ENCODE measurements at places on chromosomes 2 and 18.
A peak's percentile ranks its signal among the peaks of the same experiment; 100 is the strongest.

DNA sequence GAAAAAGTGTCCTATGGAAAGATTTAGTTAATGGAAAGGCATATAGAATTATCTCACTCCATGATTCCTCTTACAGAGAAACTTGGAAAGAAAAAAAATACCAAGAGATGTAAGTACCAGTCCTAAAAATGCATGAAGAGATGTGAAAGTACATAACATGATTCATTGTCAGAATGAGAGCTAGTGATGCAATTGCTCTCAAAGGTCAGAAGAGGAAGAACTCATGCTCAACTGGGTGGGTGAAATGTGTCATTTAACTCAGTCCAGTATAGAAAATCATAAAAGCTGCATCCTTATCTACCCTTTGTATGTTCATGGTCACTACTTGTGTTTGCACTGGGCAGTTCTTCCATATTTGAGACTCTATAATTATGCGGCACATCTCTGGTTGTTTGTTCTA lies 300.0 kb upstream of the PIK3C3 start:
- DNase-seq = no peak

DNA sequence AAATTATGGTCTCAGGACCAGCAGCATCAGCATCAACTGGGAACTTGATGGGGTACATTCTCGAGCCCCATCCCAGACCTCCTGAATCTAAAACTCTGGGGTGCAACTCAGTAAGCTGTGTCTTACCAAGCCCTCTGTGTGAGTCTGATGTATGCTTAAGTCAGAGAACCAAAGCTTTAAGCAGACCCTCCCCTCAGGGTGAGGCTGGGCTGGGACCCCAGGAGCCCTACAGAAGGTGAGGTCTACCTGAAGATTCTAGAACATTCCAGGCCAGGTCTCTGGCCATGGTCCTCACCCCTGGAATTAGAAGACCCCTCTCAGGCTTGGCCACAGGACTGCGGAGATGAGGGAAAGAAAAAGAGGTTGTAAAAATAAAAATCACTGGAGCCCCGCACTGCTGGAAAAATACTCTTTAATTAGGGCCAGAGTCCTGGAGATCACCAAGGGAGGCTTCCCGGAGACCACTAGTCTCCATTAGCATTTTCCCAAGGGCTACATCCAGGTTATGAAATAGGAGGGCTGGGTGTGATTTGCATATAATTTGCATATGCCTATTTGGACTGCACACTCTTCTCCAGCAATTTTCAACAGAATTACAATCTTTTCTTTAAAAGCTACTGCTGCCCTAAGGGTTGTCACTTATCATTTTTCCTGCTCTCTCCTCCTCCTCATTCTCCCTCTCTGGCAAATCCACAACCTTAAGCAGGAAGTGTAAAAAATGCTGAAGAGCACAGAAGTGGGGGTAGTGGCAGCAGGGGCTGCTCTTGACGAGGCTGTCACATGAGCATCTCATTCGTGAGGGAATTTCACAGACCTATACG lies 100.2 kb downstream of the ZBTB7C start:
- DNase-seq = no peak

GRCh38 chr18:8814206-8814605 lies 108.8 kb downstream of the MTCL1 start:
- no peak for DNase-seq

DNA sequence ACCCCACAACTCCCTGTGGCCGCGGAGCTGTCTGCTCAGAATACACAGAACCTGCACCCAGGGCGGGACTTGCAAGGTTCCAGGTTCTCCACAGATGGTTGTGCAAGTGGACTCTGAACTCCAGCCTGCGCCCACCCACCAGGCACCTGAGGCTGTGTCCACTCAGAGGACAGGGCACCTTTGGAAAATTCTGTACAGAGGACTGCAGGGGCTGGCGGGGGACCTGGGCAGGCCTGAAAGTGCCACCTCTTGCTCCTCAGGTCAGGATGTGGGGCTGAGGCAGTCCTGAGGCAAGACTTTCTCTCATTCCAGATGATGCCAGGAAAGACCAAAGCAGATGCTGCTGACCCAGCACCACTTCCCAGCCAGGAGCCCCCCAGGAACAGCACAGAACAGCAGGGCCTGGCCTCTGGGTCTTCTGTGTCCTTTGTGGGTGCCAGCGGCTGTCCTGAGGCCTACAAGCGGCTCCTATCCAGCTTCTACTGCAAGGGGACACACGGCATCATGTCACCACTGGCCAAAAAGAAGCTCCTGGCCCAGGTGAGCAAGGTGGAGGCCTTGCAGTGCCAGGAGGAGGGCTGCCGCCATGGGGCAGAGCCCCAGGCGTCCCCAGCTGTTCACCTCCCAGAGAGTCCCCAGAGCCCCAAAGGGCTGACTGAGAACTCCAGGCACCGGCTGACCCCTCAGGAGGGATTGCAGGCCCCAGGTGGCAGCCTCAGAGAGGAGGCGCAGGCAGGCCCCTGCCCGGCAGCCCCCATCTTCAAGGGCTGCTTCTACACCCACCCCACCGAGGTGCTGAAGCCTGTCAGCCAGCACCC lies 14.4 kb downstream of the ARID5A start:
- DNase-seq = no peak

GRCh38 chr18:67553437-67553836 lies 36.9 kb upstream of the DSEL start:
- no peak for DNase-seq

DNA sequence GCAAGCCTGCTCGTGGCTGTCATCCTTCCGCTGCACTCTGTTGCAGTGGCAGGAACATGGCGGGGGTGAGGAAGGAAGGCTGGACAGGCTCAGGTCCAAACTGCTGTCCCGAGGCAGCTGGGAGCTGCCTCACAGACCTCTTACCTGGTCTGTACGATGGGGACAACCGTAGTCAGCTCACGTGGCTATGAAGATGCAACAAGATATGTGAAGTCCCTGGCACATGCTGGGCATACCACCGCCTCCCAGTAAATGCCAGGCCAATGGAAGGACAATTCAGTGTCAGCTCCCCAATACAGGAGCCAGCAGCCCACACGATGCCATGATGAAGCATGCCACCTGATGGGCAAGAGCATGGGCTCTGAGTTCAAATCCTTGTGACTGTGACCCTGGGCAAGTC lies 344.4 kb downstream of the CYRIA start:
- DNase-seq = no peak

GRCh38 chr2:8586457-8587051 lies 95.3 kb upstream of the ID2 start:
- DNase-seq = no peak

GRCh38 chr2:176446718-176447414 lies 177.6 kb downstream of the MTX2 start:
- DNase-seq = no peak

DNA sequence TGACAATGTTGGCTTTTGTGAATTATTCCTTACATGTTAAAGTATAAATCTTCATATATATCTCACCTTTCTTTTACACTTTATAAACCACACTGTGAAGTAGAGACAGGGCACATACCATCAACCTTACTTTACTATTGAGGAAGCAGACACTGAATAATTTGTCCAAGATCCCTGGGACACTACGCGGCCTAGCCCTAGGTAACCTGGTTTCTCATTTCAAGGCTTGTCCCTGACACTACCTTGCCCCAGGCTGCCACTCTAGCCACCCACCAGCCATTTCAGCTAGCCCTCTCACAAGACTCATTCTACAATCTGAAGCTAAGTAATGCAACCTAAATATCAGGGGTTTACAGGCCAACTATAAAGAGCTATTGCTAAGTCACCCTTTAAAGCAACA lies 26.7 kb downstream of the CCDC93 start:
- no peak for DNase-seq

- no peak for DNase-seq
Measured at GRCh38 chr2:174180165-174180724, 68.1 kb downstream of the OLA1 start.

DNA sequence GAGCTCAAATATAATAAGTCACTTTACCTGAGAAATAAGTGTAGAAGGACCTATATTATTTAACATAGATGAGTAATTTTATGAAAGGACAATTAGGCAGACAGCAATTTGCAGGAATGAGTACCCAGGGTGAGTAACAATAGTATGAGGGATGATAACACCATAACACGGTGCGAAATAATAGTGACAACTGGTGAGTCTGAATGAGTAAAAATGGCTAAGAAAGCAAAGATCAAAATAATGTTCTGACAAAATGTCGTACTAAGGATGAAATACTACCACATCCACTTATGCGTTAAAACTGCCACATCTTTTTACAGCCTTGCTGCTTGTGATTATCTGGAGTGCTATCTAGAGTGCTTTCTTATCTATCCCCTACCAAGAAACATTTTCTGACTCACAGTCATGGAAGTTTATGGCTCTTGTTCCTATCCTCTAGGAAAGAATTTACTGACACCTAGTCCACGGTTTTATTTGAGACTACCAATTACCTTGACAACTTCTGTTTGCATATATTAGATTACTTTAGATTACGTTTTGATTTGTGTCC lies 929.7 kb downstream of the LRP1B start:
- no peak for DNase-seq

GRCh38 chr2:39313575-39313974 lies 69.8 kb upstream of the CDKL4 start:
- no peak for DNase-seq

DNA sequence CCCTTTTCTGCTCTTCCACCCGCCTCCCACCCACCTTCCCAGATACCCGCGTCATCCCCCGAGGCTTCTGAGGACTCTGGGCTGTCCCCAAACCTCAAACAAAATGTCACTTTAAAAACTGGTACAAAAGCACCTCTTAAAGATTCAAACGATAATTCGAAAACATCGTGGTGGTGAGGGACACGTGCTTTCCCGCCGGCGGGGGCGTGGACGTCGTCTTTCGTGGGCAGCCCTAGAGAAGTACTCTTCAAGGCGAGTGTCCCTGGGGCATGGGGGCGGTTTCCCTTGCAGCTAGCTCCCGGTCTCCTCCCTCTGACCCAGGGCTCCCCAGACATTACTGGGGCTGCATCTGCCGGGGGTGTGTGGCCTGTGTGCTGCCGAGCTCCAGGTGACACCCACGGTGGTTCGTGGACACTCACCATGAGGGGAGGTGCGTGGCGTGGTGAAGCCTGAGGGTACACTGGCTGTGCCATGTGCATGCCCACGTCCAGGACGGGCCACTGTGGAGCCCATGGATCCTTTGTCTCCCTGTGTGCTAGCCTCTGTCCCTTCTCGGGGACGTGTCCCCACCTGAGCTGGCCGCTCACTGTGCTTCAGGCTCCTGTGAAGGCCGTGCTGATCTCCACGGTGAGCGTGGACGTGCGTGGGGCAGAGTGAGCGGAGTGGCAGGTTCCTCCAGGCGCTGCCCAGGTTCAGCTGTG lies 117.8 kb downstream of the NFATC1 start:
- DNase-seq = no peak

- DNase-seq = no peak
Measured at GRCh38 chr2:109151519-109151918, 22.5 kb downstream of the SH3RF3 start.

- DNase-seq = no peak
Measured at GRCh38 chr2:234710066-234710465, 213.2 kb upstream of the ARL4C start.

GRCh38 chr2:19746611-19747309 lies 155.0 kb downstream of the TTC32 start:
- DNase-seq = peak; percentile 81

DNA sequence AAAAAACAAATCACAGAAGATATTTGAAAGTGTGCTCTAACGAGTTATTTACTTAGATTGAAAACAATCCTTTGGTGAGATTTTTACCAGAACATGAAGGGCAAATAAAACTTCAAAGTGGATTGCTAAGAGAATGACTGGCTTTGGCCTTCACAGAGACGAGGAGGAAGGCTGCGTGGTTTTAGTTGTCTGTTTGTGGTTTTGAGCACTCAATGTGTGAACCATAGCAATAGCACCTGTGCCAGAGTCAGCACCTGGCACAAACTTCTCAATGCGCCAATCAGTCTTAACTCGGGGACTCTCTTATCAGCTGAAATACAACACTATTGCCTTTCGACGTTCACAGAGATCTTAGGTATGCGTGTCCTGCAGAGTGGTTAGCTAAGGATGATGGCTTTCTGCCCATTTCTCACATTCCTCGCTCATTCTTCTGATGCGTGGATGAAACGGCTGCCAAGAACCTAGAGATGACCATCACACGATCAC lies 70.0 kb downstream of the MBP start:
- no peak for DNase-seq

DNA sequence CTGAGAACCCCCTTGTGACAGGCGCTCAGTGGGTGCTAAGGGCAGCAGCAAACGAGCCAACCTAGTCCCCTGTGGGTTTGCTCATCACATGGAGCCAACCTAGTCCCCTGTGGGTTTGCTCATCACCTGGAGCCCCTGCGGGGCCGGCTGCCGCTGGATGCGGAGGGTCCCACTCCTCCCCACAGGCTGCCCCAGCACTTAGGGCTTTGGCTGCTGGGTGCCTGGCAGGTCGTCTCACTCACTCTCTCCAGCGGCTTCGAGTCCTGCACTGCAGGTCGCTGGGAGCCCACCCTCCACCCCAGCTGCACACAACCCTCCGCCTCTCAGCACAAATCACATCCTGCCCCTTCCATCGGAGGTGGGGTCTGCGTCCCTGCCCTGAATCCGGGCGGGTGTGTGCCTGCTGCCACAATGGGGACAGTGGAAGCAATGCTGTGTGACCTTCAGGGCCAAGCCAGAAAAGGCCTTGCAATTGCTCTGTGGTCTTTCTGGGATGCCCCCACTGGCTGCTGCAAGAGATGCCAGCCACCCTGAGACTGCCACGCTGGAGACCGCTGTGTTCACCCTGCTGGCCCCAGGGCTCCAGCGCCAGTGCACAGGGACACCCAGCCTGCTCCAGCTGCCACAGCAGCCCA lies 248.1 kb upstream of the SALL3 start:
- no peak for DNase-seq

DNA sequence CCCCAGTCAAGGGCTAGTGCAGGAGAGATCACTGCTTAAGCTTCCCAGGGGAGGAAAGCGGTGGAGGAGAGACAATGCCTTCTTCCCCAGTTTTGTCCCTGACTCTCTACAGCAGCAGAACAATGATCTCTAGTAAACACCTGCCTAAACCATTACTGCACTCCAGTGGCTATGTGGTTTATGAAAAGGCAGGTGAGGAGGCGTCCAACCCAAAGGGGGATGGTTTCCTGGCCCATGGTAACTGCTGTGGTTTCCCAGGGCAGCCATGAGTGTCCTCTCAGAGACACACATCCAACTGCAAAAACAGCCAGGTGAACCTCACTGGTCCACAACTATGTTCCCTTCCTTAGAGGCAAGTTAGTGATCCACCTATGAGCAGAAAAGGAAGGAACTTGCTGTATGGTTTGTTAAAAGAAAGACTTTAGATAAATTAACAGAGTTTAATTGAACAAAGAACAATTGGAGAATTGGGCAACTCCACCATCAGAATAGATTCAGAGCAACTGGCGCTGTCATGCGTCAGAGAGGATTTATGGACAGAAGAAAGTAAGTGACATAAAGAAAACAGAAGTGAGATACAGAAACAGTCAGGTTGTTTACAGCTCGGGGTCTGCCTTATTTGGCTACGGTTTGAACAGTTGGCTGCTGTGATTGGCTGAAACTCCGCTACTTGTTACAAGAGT lies 4.8 kb upstream of the TTC39C start:
- no peak for DNase-seq

- DNase-seq = no peak
Measured at GRCh38 chr18:62018034-62018758, 125.4 kb upstream of the RNF152 start.

- no peak for DNase-seq
Measured at GRCh38 chr2:12720754-12721378, 4.1 kb downstream of the TRIB2 start.

- DNase-seq = no peak
Measured at GRCh38 chr2:207041279-207041678, 102.0 kb downstream of the CPO start.
